ENCODE measurements at places on chromosomes 2 and 18.

DNA sequence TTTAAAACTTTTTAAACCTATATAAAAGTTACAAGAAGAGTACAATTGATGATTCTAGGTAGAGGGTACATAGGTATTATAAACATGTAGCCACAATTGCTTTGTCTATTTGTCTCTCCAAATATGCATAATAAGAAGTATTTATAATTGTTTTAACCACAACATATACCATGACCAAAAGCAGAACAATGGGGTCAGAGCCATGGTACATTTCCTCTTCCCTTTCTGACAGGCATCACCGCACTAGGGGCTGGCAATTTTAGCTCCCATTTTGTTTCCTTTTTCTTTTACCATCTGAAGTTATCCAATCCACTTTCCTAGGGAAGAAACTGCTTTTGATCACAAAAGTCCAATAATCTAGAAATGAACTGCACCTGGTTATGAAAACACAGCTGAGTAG is 49.3 kb downstream of the TMX3 start:
- DNase-seq, result no peak

DNA sequence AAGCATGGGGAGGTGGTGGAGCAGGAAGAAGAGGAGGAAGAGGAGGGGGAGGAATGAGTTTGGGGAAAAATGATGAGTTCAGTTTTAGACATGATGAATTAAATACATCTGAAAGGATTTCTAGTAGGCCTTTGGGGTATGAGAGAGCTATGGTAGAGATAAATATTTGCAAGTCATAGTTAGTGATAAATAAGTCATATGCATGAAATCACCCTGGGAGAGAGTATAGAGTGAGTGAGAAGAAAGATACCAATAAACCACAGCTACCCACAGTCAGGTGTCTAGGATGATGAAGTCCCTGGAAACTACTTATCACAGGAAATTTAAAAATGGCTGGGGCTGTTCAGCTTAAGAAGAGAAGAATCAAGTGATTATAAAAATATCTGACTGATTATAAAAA is 240.5 kb downstream of the RDH14 start:
- no peak for DNase-seq

GRCh38 chr18:58609536-58609993 is 19.3 kb downstream of the ALPK2 start:
- no peak for DNase-seq

DNA sequence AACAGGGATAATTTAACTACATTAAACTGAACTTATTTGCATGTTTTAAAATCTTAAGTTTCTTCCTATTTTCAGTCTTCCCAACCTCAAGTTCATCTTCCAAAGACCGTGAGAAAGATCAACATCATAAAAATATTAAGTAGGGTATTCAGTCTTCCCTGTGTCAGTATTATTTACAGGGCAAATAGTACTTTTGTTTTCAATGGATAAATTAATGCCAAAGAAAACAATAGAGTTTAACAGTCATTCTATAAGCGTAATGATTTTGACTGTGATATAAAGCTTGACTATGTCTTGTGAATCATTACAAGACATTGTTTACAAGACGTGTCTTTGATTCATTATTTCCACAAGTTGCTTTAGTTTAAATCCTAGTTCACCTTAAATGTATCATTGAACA is 48.0 kb upstream of the NRXN1 start:
- no peak for DNase-seq

GRCh38 chr2:136361521-136361920 is 243.6 kb upstream of the CXCR4 start:
- DNase-seq, result peak; percentile 56

GRCh38 chr2:206328974-206329373 is 54.5 kb downstream of the ZDBF2 start:
- no peak for DNase-seq

GRCh38 chr2:62577994-62578781 is 72.2 kb upstream of the TMEM17 start:
- DNase-seq, result no peak

DNA sequence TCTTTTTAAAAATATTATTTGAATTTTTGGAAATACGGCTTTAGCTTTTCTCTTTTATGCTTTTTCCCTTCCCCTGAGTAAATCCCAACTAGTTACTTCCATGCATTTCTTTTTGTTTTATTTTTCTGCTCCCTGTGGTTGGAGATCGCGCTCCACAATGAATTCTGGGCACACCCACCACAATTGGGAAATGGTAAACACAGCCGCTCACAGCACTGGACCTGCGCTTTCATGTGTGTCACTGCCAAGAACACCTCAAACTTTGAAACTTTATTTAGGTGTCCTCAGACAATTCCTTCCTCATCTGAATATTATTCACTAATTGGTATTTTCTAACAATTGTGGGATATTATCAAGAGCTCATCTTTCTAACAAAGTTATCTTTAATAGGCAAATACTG is 82.8 kb upstream of the TMEM18 start:
- no peak for DNase-seq

- DNase-seq, result no peak
Measured at GRCh38 chr2:153871231-153872221, at the start of gene GALNT13. GALNT13 (plus strand) TSS chr2:153871922.

DNA sequence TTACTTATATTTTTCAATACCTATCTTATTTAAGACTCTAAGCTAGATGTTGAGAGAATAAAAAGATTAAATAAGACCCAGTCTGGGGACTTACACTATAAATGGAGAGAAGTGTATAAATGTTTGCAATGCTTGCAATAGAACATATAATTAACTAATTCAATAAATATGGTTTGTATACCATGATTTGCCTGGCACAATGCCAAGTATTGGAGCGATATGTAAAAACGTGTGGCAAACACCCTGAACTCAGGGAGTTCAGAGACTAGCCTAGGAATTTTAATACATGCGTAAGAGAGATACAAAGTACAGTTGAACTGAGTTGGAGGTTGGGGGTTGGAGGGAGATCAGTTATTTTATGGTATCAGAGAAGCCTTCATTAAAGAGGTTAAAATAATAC is 251.8 kb upstream of the DDX18 start:
- no peak for DNase-seq

GRCh38 chr2:37326285-37326684 is 1.7 kb upstream of the PRKD3 start:
- no peak for DNase-seq

DNA sequence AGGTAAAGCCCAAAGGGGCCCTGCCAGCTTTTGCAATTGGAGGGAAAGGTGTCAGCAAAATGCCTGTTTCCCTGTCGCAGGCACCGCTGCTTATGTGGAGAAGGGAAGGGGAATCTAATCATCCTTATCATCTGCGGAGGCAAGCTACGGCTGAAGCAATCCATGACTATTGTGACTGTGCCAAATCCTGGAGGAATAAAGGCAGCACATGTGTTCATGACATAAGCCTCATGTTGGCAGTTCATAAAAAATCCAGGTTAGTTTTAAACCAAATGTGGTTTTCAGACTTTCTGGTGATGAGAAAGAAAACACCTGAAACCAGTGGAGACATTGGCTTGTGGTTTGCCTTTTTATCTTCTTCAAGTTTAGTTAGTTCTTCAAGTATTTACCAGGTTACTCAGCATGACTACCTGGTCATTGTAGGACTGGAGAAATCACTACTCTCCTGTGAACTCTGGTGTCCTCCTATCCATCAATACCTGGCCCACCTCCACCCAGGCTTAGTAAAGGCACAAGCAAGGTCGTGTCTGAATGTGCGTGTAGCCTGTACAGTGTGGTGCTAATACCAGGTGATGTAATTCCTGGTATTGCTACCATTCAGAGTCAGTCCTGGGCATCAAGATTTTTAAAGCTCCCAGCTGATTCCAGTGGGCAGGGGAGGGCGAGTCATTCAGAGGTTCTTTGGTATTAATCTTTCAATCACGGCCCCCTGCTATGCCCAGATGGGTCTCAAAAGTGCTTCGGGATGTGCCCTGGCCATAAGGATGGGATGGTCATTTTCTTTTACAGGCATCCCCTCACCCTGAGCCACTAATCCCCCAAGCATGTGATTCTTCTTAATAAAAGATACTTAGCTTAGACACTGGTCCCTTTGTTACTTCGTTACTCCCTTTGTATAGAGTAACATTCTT is 96.8 kb downstream of the TGFA start:
- no peak for DNase-seq

DNA sequence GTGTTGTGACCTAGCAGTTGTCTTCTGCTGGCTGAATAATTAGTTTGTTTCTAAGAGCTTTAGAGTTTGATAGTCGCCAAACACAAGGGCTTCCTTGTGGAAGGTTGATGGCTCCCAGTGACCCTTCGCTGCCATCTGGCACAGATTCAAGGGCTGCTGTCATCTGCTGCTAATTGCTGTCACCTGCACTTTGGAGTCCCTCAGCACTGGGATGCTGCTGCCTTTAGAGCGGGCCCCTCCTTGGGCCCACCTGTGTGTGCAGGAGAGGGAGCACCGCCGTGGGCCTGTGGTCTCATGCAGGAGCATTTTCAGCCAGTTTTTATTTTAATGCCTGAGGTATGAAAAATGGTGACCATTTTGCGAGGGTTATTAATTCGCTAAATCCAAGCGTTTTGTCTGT is 154.0 kb upstream of the NFATC1 start:
- no peak for DNase-seq

GRCh38 chr18:58615140-58616132 is 13.5 kb downstream of the ALPK2 start:
- peak; percentile 84 for DNase-seq

DNA sequence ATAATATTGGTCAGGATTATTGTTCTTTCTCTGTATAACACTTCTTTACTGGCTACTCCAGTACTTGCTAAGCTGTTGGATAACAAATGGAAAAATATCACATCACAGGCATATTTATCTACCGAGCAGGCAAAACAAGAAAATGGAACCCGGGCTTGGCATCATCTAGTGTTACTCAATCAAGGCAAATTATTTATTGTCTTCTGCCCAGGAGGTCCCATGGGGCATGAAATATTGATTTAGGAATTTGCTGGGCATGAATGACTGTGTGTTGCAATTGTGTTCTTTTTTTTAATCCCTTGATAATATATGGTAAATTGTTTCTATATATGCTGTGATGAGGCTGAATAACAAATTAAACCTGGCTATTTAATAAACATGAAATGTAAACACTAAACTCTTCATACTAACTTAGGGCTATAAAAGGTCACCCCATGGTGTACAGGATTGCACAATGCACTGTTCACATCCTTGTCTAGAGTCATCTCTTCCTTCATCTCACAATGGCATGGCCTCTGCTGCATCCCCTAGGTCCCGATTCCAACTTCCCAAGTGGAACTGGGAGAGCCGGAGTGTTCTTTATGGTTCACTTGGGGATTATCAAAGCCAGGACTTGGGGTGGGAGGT is 2.2 kb upstream of the PARD3B start:
- DNase-seq, result no peak
